ENCODE measurements at places on chromosomes 12 and 14. TPM values are rescaled to one million over a fixed set of nuclear protein-coding genes. Genes with fewer than 3 reads are reported as not detected.
A peak's percentile ranks its signal among the peaks of the same experiment; 100 is the strongest.

GRCh38 chr12:6033546-6033945 lies 88.5 kb upstream of the ANO2 start:
- no peak for DNase-seq

The GPR135 gene
- total RNA-seq: 2.7 TPM

- DNase-seq: no peak
Observed at GRCh38 chr14:55546212-55546874, 33.7 kb upstream of the KTN1 start.

- DNase-seq: no peak
Observed at GRCh38 chr14:68162887-68163286, 343.3 kb downstream of the RAD51B start.

DNA sequence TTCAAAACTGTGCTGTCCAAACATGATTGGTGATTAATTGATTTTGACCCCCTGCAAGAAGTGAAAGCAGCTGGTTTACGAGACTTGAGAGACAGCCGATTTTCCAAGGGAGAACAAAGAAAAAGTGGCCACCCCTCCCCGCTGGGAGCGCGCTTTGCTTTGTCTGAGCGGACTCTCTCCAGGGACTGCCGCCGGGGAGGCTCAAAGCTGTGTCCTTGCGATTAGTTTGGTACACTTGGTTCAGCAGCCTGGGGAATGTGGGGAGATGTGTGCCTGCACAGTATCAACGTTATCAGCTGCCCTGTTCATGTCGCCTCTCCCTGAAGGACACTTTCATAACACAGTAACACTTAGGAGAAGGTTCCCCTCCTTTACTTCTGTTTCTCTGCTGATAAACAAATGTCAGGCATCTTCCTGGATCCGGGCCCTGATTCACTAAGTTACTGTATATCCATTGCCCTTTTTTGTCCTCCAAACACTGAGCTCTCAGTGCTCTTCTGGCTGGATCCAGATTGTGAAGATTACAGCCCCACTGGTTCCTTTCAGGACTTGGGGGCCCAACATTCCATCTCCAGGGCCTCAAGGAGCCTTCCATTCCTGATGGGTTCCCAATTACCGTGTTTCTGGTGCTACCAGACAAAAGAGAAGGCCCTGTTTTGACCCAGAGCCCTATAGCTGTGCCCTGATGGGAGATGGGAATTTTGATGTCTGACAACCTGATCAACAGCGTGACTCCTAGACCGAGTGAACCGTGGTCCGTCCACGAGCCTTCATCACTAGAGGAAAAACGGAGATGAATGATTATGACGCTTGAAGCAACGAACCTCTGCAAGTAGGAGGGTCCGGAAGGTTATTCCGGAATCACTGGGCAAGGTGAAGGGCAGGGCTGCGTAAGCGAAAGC lies 31.7 kb upstream of the TUBA1C start:
- peak; percentile 68 for DNase-seq

GRCh38 chr12:28191051-28192048 lies 1.1 kb downstream of the CCDC91 start:
- DNase-seq: peak; percentile 33

DNA sequence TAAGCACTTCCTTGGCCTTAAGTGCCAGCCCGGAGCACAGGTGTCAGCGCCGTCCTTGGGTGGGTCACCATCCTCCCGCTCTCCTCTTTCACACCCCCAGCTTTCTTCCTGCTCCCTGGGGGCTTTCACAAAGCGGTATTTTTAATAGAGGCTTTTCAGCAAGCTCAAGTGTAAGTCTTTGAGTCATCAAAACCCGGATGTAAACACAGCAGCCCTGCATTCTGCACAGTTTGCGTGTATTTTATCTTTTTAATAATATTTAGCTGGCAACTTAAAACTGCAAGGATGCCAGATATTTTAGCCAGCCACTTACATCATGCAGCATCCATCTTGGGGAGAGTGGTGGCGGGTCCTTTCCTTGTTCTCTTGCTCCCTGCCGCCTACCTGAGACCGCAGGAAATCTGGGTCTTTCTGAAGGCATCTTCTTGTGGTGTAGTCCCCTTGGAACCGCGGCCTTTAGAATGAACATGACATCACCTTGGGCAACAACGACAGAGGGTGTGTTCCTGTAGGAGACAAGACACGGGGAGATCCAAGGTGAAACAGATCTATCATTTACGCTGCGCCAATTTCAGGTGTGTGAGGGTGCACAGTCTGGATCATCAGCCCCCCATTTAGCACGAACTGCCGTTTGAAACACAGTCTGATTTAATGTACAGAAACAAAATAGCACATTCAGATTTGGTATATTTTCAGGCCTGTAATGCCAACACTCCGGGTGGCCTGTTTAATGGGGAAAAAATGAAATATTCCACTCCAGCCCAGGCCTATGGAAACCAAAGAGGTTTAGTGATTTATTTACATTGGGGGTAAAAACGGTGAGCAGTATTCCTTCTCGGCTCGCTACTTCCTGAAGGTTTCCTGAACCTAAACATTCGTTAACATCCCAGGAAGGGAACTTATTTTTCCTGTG lies 12.5 kb upstream of the IRF2BPL start:
- DNase-seq: no peak

- no peak for DNase-seq
Observed at GRCh38 chr12:27504507-27504906, 19.5 kb upstream of the PPFIBP1 start.

DNA sequence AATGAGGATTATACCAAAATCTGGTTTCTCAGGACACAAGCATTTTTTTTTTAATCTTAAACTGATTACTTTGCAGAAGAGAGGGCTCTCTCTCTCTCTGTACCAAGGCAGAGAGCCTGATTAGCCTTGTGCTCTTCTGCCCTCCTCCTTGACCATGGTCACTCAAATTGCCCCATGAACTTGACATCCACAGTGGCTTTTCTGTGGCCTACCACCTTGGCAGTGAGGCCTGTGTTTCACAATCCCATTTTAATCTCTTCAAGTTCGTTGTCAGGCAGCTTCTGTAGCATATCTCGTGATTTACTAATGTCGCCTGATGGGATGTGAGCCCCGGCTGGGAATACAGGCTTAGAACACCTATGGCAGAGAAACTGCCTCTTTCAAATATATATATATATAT lies 30.7 kb upstream of the PWP1 start:
- DNase-seq: no peak

The IGF1 gene
- total RNA-seq: 75.9 TPM

DNA sequence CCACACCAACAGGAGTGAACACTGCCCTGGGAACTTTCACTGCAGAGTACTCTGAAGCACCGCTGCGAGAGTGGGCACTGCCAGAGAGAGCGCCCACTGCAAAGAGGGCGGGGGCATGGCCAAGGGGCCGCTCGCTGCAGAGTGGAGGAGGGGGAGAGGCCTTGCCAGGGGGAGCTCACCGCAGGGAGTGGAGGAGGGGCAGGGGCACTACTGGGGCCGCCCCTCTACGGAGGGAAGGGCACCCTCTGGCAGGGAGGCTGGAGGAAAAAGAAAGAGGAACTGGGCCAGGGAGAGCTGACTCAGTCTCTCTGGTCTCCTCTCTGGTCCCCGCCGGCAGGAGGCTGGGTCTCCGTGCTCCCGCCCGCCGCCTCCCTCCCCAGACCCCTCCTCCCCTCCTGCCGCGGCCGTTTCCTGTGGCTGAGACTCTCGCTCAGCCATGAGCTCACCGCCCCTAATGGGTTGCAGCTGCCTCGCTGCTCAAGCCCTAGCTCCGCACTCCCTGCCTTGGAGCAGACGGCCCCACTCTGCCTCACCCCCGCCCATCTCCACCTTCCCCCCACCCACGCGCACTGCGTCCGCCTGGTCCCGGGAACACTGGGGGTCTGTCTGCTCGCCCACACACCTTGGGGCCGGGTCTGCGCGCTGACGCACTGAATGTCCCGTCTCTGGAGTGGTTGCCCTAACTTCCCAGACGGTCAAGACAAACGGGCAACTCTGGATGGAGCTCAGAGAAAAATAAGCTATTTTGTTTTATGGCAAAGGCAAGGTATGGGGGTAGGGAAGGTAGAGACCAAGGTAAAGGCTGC lies 1.3 kb downstream of the ARHGEF40 start:
- peak; percentile 90 for DNase-seq

The SMIM41 gene
- total RNA-seq: not detected

The PTHLH gene
- total RNA-seq: 11.6 TPM

- DNase-seq: no peak
Observed at GRCh38 chr12:84825149-84825548, 87.5 kb downstream of the SLC6A15 start.

The TAS2R13 gene
- total RNA-seq: 0.41 TPM

GRCh38 chr14:100656996-100657395 lies 69.7 kb upstream of the DLK1 start:
- DNase-seq: no peak

The MSI1 gene
- 6.2 TPM for total RNA-seq

DNA sequence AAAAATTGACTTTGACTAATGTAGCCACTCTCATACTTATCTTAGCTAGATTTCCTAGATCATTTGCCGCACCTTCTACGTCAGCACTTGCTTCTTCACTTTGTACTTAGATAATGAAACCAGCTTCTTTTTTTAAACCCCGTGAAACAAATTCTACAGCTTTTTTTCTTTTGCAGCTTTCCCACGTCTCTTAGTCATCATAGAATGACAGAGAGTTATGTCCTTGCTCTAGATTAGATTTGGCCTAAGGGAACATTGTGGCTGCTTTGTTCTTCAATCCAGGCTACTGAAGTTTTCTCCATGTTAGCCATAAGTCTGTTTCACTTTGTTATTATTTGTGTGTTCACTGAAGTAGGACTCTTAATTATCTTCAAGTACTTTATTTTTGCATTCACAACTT lies 94.9 kb downstream of the SLCO1A2 start:
- no peak for DNase-seq

DNA sequence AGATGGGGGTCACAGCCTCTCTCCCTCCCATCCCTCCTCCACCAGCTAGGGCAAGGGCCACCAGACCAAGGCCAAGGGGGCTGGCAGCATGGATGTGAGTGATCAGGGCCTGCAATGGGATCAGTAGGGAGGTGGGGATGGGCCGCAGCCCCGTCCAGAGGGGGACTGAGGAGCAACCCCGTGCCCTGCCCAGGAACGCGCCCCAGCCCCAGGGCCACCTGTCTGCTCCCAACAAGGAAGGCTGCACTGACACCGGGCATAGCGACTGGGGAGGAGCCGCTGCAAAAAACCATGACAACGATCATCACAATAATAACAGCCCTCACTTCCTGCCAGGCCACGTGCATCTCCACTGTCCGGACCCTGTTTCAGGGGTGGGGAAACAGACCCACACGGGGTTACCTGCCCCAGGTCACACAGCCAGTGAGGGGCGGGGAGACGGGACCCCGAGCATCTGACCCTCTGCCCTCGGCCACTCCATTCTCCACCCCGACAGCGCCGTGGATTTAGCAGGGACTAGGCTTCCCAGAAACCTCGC lies 24.3 kb downstream of the NCOR2 start:
- no peak for DNase-seq

- DNase-seq: no peak
Observed at GRCh38 chr14:60166142-60166541, 944 bp upstream of the DHRS7 start.

DNA sequence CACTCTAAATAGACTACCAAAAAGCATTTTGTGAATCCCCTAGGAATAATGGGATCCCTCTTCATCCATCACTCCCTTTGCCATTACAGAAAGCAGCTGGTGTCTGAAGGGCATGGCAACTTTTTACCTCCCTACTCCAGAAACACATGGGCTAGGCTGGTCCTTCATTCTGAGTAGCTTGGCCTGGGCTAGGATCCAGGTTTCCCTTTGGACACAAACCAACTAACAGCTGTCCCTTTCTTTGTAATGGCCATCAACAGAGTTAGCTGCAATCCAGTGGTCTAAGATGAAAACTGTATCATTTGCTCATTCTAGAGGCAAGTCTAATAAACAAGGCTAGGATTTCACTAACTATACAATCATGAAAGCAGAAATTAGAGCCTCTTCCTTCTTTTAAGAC lies 7.4 kb downstream of the GRIN2B start:
- DNase-seq: no peak

DNA sequence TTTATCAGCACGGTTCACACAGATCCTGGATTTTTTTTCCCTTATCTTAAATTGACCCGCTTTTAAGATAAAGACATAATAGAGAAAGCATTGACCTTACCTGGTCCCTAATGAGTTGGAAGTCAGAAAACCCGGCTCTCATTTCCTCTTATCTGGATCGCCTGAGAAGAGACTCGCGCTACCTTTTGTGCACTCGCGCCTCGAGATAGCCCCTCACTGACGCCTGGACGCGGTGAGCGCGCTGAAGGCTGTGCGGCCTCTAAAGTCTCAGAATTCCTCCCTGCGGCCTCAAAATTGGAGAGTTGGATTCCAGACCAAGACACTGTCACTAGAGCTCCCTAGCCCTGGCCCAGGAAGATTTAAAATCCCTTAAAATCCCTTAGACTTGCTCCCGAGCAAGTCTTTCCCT lies 7.0 kb downstream of the NKX2-1 start:
- no peak for DNase-seq

DNA sequence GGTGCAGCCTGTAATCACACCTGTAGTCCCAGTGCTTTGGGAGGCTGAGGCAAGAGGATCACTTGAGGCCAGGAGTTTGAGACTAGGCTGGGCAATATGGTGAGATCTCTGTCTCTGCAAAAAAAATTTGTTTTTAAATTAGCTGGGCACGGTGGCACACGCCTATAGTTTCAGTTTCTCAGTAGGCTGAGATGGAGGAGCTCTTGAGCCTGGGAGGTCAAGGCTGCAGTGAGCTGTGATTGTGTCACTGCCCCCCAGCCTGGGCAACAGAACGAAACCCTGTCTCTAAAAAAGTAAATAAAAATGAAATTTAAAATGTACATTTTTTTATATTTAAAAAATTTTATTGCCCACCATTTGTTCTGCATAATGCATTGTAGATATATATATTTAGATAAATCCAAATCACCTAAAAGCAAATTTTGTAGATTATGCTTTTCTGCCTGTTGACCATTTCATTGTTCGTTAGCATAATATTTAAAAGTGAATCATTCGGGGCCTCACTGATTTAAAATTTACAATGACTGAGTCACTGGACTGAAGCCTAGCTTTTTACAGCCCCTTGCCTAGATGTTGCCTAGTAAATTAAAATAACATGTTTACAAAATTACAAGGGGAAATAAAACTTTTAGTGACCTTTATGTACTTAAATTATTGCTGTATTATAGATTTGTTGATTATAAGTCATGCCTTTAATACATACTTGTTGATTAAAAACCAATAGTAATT lies 87.9 kb downstream of the USP15 start:
- DNase-seq: no peak

- no peak for DNase-seq
Observed at GRCh38 chr12:19120795-19121194, 8.7 kb upstream of the PLEKHA5 start.

- DNase-seq: no peak
Observed at GRCh38 chr12:59298296-59298695, 297.5 kb upstream of the SLC16A7 start.

- no peak for DNase-seq
Observed at GRCh38 chr12:4137015-4137414, 136.5 kb upstream of the CCND2 start.

DNA sequence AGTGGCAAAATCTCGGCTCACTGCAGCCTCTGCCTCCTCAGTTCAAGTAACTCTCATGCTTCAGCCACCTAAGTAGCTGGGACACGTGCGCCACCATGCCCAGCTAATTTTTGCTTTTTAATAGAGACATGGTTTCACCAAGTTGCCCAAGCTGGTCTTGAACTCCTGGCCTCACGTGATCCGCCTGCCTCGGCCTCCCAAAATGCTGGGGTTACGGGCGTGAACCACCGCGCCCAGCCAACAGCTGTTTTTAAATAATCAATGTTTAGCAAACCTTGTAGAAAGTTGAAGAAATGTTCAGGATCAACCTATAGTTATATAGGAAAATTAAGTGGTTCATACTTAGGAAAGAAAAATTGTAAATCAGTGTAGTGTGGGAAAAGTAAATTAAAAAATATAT lies 6.0 kb upstream of the HSP90AA1 start:
- no peak for DNase-seq

GRCh38 chr12:68750506-68750905 lies 4.5 kb downstream of the SLC35E3 start:
- DNase-seq: no peak

The LMNTD1 gene
- 0.82 TPM for total RNA-seq

Data from left cardiac atrium (tissue), 4 donors.